ENCODE measurements at places on chromosomes 7 and 10. TPM values are rescaled to one million over a fixed set of nuclear protein-coding genes. Genes with fewer than 3 reads are reported as not detected.

GRCh38 chr7:30674876-30675275 lies 7.4 kb downstream of the CRHR2 start:
- peak; percentile 17 for DNase-seq

DNA sequence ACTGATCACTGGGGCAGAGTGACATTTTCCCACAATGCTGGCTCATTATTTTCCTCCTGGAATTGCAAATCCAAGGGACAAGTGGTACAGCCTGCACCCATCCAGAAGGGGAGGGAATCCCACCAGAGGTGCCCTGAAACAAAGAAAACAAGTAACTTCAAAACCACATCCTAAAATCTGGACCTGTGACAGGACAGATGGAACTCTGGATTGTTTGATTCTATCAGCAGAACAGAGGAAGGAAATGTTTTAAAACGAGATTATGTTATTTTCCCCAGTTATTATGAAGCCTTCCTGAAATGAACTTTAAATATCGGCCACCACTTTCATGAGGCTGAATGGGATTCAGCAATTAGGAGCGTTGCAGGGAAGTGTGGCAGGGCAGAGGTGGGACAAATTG lies 62.2 kb upstream of the ECHDC3 start:
- no peak for DNase-seq

- DNase-seq: no peak
Observed at GRCh38 chr10:49276596-49276995, 22.4 kb upstream of the C10orf71 start.

DNA sequence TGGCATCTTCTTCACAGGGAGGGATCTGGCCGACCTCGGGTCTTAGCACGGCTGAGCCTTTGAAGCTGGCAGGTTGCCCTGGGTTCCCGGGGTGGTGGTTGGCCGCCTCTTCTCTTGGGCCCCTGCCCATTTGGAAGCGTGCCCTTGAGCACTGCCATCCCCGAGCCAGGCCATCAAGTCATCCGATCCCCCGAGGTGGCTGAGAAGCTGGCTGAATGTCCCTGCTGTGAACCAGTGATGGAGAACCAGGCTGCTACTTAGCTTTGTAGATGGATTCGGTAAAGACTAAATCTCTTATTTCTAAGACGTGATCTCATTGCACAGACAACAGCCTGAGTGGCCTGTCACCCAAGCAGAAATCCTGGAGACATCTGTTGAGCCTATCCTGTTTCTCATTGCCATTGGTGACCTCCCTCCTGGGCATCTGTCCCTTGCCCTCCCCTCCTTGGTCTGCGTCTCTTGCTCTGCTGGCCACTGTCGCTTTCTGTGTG lies 74.3 kb downstream of the GRK5 start:
- peak; percentile 84 for DNase-seq

GRCh38 chr10:70084189-70084588 lies 31.5 kb downstream of the MACROH2A2 start:
- DNase-seq: no peak

DNA sequence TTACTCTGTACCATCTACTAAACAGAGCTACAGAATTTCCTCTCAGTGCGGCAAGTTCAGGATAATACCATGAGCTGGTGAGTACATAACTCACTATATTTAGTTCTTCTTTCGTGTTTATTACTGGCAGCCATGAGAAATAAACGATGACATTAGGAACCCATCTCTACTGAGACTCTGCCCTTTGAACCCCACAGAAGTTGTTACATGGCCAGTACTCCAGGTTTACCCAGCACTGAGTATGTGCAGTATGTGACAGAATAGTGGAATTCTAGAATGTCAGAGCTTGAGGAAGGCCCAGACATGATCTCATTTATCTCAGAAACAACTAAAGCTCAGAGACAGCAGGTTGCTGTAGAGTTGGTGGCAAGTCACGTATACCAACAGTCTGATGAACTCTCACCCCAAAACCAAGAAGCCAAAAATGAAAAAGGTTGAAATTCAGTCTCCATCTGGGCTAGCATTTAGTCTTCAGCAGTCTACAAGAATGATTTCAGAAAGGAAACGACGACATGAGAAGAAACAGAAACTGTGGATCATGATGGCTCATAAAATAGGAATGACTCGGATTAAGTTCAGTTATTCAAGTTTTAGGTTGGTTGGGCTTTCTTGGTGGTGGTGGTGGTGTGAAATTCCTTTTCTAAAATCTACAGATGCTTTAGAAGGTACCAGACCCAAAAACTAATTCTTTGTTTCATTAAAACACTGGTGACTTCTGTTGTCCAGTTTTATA lies 78.5 kb downstream of the SORBS1 start:
- DNase-seq: no peak

- no peak for DNase-seq
Observed at GRCh38 chr10:22609719-22610465, 104.5 kb downstream of the PIP4K2A start.

DNA sequence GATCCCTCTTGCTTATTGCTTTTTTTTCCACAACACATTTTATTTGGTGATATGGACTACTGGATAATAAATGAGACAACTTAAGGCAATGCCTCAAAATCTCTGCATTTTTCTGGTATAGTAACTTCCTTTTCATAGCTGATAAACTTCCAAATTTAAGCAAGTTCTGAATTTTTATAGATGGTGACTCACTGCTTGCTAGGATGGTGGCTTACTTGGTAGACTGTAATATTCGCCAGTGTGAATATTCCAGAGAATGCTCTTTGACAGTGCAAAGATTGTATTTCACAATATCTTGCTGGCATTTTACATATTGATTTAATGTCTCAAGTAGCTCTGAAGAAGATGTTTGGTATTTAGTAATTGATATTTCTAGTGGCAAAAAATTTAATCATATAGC lies 472.4 kb downstream of the TFEC start:
- DNase-seq: no peak

- no peak for DNase-seq
Observed at GRCh38 chr10:35735412-35735811, 93.3 kb upstream of the FZD8 start.

DNA sequence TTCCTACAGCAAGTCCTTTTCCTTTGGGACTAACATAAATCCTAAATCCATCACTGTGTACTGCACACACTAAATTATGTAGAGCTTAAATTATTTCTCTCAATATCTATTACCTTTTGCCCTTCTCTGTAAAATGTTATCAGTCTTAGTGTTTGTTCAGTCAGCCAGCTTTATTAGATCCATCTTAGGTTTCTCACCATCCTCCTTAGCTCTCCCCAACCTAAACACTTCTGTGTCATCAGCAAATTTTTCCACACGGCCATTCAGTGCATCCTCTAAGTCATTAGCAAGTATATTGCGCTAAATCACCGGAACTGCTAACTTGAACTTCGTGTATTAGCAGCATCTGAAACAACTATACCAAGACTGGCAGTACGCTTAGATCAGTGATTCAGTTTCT lies 142.1 kb upstream of the ZNF438 start:
- DNase-seq: no peak

GRCh38 chr10:9635691-9636090 lies 1382.0 kb upstream of the CELF2 start:
- DNase-seq: no peak

DNA sequence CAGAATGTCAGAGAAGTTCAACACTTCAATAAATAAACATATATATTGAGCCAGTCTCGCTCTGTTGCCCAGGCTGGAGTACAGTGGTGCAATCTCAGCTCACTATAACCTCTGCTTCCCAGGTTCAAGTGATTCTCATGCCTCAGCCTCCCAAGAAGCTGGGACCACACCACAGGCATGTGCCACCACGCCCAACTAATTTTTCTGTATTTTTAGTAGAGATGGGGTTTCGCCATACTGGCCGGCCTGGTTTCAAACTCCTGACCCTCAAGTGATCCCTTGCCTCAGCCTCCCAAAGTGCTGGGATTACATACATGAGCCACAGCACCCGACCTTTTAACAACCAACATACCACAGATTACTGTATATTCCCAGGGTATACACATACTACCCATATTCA lies 134.2 kb downstream of the JMJD1C start:
- no peak for DNase-seq

DNA sequence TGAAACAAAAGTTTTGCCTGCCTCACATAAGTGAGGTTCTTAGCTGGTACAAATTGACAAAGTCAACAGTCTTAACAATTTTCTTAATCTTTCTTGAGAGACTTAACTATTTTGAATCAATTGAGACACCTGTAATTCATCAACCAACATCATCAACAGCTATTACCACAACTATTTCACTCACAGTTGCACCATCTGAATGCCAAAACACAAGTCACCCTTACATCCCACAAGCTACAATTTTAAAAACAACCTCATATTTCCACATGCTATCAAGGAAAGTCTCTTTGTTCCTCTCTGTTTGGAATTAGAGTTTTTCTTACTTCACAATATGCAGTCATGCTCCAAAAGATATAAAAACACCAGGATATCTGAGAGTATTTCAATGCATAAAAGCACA lies 4.9 kb downstream of the SMURF1 start:
- DNase-seq: no peak

GRCh38 chr10:69457771-69458237 lies 6.5 kb downstream of the TSPAN15 start:
- DNase-seq: no peak

DNA sequence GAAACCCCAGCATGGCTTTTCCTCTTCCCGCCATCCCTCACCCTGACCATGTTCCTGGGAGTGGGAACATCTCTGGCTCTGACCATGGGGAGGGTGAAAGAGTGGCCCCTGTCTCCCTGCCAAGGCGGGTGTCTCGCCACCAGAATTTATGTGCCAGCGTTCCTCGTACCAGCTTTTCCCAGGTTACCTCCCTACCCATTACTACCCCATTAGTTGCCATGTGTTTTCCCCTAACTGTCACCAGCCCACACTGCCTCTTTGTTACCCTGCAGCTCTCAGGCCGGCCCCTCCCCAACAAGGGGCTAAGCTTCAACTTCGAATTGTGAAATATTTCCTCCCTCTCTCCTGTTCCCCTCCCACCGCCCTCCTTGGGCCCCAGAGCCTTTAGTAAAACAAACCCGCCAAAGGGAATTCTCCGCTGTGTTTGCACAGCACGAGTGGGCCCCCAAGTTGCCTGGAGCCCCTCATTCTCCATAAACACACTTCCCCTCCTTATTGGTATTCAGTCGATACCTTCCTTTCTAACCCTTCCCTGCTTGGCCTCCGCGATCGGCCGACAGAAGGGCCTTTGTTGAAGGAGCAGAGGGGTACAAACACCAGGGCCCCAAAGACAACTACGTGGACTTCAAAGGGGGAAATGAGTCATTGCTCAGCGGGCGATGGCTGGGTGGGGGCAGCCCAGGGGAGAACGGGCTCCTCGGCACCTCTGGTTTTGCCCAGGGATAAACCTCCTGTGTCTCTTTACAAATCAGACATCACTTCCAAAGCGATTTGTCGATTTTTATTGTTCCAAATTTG lies 45.5 kb downstream of the SLIT1 start:
- no peak for DNase-seq

- DNase-seq: no peak
Observed at GRCh38 chr7:98727146-98727709, 110.1 kb downstream of the NPTX2 start.

The MASTL gene
- 1.5 TPM for total RNA-seq

The LIPK gene
- total RNA-seq: not detected

The MMP21 gene
- total RNA-seq: not detected

The TMEM225B gene
- total RNA-seq: not detected
